ENCODE measurements at places on chromosomes 5 and 9. TPM values are rescaled to one million over a fixed set of nuclear protein-coding genes. Genes with fewer than 3 reads are reported as not detected.

- no peak overlapping the region for H3K4me3 ChIP-seq
- H3K36me3 ChIP-seq = peaks cover 15% of the 10 kb centered on the region
- H3K4me1 ChIP-seq = peaks cover 16% of the 10 kb centered on the region
- no peak for DNase-seq
- H3K27me3 ChIP-seq = peaks cover 14% of the 10 kb centered on the region
Measured at GRCh38 chr9:128916745-128917144, 4.0 kb upstream of the PHYHD1 start.

- DNase-seq = no peak
- peaks cover 1% of the 10 kb centered on the region for H3K27me3 ChIP-seq
- H3K4me1 ChIP-seq = peaks cover 14% of the 10 kb centered on the region
- no peak overlapping the region for H3K4me3 ChIP-seq
- H3K36me3 ChIP-seq = no peaks in the 10 kb centered on the region
Measured at GRCh38 chr5:163260961-163261360, 176.4 kb upstream of the CCNG1 start.

DNA sequence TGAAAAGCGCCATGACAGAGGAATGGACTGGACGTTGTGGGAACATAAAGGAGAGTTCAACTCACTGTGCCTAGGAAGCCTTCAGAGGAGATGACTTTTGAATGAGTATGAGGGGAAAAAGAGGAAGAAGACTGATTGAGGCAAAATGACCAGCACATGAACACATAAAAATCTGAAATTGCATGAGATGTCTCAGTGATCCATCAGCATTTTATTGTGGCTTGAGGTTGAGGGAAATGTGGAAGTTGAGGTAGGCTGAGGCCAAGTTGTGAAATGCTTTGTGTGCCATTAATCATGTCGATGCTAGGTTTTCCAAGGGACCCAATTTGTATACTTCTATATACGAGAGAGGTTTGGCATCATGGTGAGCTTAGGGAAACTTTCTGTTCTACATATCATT is 140.9 kb upstream of the TLX3 start:
- no peaks in the 10 kb centered on the region for H3K36me3 ChIP-seq
- no peak overlapping the region for H3K27ac ChIP-seq
- H3K4me3 ChIP-seq = no peak overlapping the region
- H3K4me1 ChIP-seq = peaks cover 6% of the 10 kb centered on the region
- no peak for DNase-seq

GRCh38 chr9:123354806-123355508 is 1.0 kb upstream of the CRB2 start:
- H3K36me3 ChIP-seq = no peaks in the 10 kb centered on the region
- no peak overlapping the region for H3K4me3 ChIP-seq
- DNase-seq = peak; percentile 5
- peaks cover 16% of the 10 kb centered on the region for H3K27me3 ChIP-seq
- H3K27ac ChIP-seq = no peak overlapping the region
- H3K4me1 ChIP-seq = peaks cover 9% of the 10 kb centered on the region

DNA sequence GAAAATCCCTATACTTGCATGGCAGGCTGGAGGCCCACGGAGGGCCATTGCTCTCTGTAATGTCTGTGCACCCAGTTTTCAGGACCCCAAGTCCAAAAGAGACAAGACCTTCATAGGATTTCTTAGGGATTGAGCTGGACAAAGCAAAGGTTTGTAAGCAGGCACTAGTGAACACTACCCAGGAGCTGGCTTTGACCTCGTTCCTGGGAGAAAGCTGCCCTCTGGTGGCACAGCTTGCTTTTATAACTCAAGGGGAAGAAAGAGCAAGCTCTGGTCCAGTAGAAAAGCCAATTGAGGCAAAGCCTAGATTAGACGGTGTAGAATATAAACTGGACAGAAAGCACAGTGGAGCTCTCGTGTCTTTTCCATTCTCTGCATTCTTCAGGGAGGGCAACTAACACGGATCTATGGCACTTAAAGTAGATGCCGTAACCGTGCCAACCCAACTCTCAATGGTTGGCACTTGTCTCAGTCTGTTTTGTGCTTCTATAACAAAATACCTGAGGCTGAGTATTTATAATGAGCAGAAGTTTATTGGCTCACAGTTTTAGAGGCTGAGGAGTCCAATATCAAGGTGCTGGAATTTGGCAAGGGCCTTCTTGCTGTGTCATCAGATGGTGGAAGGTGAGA is 7.9 kb downstream of the GABRP start:
- peaks cover 8% of the 10 kb centered on the region for H3K36me3 ChIP-seq
- no peak overlapping the region for H3K27ac ChIP-seq
- no peak overlapping the region for H3K4me3 ChIP-seq

Gene PSD2
- 0.15 TPM for total RNA-seq

Gene GHR
- 0.67 TPM for total RNA-seq
